T-helper 17 cell (primary cell): ENCODE measurements at places on chromosomes 2 and 18.

DNA sequence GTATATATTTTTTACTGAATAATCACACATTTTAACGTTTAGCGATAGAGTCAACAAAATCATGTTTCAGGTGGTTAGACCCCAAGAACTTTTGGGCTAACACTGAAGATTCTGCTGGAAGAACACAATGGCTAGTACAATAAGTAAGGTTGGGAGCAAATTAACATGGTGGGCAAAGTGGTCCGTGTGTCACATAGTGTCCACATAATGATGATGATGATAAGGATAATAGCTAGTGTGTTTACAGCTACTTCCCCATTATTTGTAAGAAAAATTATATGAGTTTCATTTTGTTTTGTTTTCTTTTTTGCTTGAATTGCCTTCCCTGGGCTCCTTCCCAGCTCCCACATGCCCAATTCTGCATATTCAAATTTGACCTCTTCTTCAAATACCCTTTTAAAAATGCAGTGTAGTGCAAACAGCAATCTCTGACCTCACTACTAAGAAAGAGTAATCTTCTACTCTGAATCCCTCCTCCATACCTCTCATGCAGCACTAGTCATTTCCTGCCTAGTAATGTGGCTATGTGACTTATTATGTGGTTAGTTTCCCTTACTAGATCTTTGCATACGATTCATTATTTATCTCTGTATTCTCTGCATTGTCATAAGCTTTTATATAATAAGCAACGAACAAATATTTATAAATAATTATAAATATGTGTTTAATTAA, 16.9 kb upstream of the VPS54 start:
- DNase-seq: no peak

DNA sequence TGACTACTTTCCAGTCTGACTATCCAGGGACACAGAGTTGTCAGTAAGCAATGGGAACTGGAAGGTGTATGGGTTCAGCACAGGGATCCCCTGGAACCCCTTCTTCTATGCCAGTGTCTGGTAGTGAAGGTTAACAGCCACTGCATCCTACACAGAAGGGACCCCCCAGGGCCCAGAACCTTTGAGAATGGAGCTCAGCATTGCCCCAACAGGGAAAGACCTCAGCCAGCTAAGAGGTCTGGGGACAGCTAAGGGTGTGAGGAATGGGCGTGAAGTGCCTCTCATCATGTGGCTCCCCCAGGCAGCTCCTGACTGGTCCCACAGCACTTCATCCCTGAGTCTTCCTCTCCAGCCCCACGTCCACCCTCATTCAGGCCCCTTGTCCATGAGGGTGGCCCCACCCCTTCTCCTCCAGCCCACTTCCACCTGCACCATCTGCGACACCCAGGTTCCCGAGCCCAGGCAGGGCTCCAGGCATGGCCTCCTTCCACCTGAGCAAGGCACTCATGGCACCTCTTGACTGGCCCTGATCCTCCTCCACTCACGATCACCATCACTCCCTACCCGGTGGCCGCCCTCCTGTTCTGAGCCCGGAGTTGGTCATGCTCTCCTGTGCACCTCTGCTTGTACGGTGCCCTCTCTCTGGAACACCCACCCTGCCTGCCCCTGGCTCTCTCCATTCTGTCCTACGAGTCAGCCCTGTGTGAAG, 77.1 kb downstream of the SFXN5 start:
- DNase-seq: no peak

- DNase-seq: no peak
These were observed 130.9 kb upstream of the CNTNAP5 start for GRCh38 chr2:123894167-123894566.

DNA sequence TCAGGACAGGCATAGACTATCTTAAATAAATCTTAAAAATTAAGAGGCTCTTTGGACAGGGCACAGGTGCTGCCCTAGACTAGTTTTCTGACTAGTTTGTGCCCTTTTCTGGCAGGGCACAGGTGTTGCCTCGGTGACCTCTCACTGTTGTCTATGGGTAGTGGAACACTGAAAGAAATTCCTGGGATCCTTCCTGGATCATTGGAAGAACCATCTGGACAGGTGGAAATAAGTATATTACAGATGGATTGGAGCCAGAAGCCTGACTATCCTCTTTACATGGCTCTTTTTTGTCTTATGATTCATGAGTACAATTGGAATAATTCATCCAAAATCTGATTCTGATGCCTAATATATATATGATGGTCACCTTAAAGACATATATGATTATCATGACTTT, 286.6 kb downstream of the RIT2 start:
- no peak for DNase-seq
